ENCODE measurements at places on chromosomes 11 and 22.

GRCh38 chr22:37904572-37905533, 1.2 kb upstream of the MICALL1 start:
- DNase-seq, result no peak

- no peak for DNase-seq
Observed at GRCh38 chr11:102920118-102920684, 35.3 kb downstream of the MMP13 start.

DNA sequence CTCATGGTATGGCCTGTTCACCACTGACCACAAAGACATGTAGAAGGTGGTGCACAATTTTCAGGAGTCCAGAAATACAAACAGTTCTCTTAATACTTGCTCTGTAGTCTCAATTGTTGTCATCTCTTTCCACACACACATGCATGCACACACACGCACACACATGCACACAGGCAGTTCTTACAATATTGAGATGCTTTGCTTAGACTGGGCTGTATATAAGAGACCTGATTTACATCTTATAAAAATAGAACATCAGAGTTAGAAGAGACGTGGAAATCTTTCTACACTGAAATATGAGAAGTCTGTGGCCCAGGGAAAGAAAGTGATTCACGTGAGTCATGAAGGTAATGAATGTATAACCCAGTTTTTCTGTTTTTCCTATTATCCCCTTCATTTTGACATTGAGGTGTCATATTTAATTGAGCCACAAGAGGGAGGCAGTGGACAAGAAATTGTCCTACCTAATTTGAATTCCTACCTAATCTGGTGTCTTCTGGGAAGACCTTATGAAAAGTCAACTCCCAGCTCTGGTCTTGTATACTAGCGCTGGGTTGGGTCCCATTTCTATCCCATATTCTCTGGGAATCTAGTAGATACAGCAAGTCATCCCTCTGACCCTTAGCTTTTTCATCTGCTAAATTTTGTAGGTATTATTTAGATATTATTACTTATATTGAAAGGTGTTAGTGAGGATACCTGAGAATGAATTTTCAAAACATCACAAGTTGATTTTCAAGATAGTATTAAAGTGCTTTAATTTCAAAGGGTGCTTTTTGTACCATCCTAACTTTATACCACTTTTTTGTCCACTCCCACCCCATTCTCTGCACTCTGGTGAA, 14.9 kb upstream of the MS4A4A start:
- peak; percentile 11 for DNase-seq

- no peak for DNase-seq
Observed at GRCh38 chr11:85423794-85424193, 203.3 kb downstream of the DLG2 start.

- DNase-seq, result no peak
Observed at GRCh38 chr11:64875369-64876228, 2.8 kb downstream of the EHD1 start.

GRCh38 chr11:36452961-36453360, 57.1 kb downstream of the TRAF6 start:
- no peak for DNase-seq

DNA sequence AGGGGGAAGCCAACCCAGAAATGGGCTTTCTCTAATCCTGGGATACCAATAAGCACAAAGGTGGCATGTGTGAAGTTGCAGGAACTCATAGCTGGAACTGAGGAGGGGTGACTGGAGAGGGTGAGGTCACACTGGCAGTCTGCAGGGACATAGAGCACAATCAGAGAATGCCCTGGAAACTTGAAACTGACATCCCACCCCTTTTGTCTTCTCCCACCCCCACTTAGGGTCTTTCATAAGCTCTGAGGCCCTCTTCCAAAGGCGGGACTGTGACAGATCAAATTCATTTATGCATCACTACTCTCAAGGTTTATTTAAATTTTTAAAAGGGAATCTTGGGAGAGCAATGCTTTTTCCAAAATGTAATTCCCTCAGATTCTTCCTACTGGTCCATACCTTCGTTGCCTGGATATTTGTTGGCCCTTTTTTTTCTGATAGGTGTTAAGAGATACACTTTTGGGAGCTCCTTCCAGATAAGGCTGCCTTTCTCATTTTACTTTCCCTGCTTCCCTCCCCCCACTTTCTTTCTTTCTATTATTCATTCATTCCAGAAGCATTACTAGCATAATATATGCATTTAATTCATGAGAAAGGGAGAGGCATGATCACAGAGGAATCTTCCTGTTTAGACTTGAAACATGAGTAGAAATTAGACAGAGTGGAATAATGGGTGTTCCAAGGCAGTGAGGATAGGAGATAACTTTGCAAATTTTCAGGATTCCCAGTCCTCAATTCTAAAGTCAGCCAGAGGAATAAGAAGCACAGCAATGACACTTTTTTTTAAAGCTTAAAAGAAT, 14.8 kb downstream of the OR51E2 start:
- DNase-seq, result no peak

DNA sequence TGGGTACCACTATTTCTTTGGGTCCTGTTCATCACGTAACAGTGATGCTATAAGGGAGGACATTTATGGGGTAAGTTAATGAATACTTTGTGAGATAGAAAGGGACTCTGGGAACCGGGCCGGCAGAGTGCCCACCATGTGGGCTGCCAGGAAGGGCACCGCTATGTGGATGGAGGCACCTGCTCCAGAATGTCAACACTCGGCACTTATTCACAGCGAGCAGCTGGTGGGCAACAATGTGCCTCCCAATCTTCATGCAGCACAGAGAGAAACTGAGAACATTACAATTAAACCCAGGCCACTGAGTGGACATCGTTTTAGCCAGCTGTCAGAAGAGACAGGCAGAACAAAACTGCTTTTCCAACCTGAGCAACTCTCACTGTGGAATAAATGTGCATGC, 15.8 kb upstream of the ELFN2 start:
- DNase-seq, result no peak

GRCh38 chr11:61711498-61711897, 31.3 kb downstream of the DAGLA start:
- DNase-seq, result peak; percentile 50

DNA sequence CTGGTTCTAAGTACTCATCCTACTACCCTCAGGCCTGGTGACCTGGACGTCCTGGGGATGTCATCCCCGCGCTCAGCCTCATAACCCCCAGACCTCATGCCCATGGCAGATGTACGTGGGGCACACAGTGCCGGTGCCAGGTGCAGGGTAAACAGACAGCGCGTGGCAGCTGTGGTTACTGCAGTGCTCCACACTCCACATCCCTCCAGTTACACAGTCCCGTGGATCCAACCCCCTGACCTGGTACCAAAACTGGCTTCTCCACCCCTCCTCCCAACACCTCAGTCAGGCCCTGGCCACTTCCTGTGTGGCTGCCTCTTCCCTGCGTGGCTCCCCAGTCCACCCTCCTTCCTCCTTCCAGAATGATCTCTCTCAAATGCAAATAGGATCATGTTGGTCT, 95.2 kb downstream of the DSCAML1 start:
- no peak for DNase-seq

DNA sequence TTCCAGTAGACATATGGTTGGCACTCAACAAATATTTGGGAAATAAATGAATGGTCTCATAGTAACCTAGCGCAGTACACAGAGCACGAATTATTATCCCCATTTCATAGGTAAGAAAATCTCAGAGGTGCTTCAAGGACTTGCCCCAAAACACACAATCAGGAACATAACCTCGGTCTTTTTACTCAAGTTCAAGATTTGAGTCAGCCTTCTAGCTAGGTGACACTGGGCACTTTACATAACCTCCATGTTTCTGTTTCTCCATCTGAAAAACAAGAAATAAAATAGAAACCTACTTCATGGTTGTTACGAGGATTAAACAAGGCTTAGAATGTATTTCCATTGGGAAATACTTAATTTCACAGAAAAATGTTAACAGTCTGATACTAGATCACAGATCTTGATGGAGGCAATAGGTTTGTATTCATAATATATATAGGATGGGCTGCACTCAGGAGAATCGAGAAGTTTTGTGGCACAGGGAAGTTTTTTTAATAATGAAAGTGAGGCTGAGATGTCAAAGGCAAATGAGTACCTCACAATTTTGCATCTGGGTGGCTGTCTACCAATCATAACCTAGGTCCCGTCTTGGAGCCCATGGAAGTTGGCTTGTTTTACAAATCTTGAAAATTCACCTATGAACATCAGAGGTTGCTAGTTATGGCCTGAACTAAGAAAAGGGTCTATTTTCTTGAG, 147.4 kb upstream of the ZC3H12C start:
- no peak for DNase-seq

Measured in COR-L47 (cell line).